ENCODE measurements at places on chromosomes 13 and 19.

GRCh38 chr19:48676487-48676886, 3.7 kb upstream of the NTN5 start:
- DNase-seq: no peak

DNA sequence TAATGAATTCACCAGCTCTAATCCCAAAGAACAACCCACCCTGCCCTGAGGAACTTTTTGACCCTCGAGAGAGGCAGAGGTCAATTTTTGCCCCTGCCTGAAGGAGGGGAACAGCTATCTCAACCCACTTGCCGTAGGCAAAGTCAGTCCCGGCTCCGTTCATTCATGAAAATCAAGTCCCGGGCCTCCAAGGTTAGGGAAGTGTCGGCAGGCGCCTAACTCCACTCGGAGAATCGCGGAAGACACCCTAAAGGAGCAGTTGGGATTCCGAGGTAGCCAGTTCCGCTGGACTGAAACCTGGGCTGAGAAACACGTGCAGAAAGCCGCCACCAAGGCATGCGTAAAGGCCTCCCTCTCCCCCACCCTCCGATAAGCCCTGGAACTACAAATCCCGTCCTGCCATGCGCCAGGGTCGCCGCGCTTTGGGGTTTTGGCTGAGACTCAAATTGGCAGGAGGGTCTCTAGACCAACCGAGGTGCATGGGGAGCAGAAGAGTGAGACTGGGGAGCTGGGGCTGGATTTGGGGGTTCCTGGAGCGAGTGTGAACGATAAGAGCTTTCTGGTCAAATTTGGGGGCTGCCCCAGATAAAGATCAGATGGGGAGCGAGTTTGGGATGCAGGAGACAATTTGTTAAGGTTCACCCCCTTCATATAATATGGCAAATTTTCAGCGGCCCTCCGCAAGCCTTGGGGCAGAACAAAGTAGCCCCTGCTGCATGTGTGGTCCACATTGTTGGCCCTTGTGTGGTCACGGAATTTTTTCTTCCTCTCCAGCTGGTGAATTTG, at the start of gene TNPO2:
Gene TNPO2 (minus strand): TSS at position 292 of the 786 bp plus-strand sequence. CDS start 2,955 bp downstream, outside the sequence.
- no peak for DNase-seq

- no peak for DNase-seq
Measured at GRCh38 chr19:49469828-49470614, 4.0 kb upstream of the FLT3LG start.

GRCh38 chr13:20775961-20776360, 2.2 kb upstream of the EEF1AKMT1 start:
- DNase-seq: no peak

GRCh38 chr19:47247308-47247990, 8.9 kb upstream of the CCDC9 start:
- DNase-seq: no peak

- no peak for DNase-seq
Measured at GRCh38 chr13:67123165-67123564, 107.0 kb downstream of the PCDH9 start.

DNA sequence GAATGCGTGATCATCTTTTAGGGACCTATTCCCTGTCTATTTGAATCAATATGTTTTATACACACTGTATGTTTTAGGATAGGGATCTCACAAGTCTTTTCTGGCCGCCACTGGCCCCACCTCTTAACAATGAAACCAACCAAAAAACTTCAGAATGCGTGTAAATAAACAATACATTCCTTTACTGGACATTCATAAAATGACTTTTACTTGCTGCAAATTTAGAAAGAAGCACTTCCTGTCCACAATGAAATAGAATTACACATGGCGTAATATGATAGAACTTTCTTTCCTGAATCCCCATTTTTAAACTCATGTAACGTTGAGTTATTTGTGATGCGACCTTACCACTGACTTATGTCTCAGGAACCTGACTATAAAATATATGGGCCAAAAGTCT, 233.6 kb downstream of the SLITRK6 start:
- no peak for DNase-seq

DNA sequence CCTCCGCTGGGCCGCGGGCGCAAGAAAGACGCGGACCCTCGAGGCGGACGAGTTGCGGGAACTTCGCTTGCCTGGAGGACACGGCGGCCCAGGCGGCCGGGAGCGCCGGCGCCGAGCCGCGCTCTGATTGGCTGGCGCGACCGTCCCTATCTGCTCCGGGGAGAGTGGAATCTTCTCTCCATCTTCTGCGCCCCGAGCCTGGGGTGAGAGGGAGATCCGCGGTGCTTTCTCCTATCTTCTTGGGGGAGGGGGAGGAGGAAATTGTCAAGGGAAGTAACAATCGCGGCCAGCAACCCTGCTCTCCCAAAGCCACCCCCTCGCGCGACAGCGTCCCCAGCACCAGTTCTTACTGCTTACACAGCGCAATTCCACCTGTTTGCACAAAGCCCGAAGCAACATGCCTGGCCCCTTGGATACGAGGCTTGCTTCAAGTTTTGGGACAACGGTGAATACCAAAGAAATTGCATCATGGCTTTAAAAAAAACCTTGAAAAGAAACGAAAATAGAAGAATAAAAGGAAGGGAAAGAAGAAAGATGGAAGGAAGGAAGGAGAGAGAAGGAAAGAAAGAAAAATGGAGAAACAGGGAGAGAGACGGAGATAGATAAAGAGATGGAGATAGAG, 4.8 kb downstream of the SOX21 start:
- DNase-seq: no peak

GRCh38 chr13:44159633-44160279, 213.9 kb upstream of the SERP2 start:
- DNase-seq: no peak

GRCh38 chr19:38676023-38676877, 28.8 kb downstream of the ACTN4 start:
- DNase-seq: no peak

GRCh38 chr13:59963827-59964226, 199.9 kb downstream of the DIAPH3 start:
- DNase-seq: no peak

- no peak for DNase-seq
Measured at GRCh38 chr13:40794414-40795368, 5.3 kb downstream of the SLC25A15 start.

DNA sequence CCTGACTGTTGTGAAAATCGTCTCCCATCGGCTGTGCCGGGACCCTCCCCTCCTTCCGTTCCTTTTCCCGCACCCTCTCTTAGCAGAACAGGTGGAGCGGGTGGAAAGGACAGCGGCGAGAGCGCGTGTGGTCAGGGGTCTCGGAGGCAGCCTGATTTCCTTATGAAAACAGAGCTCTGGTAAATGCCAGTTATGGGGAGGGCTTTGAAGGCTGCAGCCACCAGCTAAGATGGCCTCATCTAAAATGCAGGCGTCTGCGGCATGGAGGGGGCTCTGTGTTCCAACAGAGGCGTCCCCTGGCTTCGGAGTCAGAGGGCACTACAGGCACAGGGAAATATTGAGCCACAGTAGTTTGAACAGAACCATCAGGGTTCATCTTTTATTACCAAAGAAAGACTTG, 93.8 kb upstream of the SOX1 start:
- DNase-seq: no peak

DNA sequence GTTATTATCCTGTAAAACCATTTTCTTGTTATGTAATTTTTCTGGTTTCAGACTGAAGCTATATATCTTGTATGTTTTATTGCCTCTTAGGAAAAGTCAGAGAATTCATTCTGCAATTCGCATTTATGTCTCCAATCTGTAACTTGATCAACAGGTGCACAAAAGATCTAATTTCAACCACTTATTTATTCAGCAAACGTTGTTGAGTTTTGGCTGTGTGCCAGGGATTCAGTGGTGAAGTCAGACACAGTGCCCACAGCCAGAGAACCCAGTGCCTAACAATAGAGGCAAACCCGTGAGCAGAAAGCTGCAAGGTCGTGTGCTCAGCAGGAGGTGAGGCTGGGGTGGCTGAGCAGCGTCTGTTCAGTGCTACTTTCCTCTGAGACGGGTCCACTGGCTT, 119.5 kb upstream of the MCF2L start:
- DNase-seq: no peak

DNA sequence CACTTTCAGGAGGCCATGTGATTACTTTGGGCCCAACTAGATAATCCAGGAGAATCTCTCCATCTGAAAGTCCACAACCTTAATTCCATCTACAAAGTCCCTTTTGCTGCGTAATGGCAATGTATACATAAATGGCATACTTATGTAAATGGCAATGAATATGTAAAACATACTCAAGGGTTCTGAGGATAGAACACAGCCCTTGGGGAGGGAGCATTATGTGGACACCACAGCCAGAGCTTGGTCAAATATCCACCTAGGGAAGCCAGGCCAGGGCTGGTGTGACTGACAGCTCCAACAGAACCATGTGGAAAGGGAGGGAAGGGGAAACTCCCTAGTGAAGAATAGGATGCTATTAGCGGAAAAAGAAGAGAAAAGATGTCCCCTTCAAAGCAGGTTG, 496.2 kb downstream of the COG6 start:
- DNase-seq: no peak

- DNase-seq: no peak
Measured at GRCh38 chr13:76029706-76030105, 393.6 kb downstream of the LMO7 start.

DNA sequence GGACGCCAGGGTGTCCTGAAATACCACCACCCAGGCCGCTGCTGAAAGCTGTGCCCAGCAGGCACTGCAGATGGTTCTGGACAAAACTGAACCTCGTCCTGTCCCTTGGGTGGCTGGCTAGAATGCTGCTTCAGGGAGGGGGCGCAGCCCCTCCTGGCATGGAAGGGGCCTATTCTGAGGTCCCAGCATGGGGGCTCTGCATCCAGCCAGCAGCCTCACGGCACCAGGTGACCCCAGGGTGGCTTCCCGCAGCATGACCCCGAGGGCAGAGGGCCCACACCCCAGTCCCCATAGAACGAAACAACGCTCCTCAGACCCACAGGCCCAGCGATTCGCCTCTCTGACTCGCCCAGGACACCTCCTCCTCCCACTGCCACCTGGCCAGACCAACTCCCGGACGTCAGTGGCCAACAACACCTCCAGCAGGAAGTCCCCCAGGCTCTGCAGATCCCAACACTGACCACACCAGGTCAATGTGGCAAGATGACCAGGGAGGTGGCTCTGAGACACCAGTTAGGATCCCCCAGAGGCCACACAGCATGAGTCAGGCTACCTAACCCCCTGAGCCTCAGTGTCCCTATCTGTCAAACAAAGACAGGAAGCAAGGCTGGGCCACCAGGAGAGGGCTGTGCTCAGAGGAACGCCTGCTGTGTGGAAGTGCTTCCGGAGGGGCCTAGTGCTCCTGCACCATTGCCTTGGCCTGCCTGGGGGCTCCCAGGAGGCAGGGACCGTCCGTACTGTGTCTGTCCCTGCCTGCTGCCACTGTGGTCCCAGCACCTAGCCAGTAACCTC, 6.1 kb downstream of the MKNK2 start:
- DNase-seq: no peak

- DNase-seq: no peak
Measured at GRCh38 chr19:55632463-55632834, 8.1 kb upstream of the ZNF784 start.

GRCh38 chr13:113179374-113180230, 21.2 kb downstream of the PROZ start:
- no peak for DNase-seq

Data from cortex of kidney (tissue), 1 donor.